Skeletal muscle cell (primary cell): ENCODE measurements at places on chromosomes 2 and 18.

- DNase-seq: no peak
Measured at GRCh38 chr2:191797942-191798876, 48.7 kb downstream of the CAVIN2 start.

DNA sequence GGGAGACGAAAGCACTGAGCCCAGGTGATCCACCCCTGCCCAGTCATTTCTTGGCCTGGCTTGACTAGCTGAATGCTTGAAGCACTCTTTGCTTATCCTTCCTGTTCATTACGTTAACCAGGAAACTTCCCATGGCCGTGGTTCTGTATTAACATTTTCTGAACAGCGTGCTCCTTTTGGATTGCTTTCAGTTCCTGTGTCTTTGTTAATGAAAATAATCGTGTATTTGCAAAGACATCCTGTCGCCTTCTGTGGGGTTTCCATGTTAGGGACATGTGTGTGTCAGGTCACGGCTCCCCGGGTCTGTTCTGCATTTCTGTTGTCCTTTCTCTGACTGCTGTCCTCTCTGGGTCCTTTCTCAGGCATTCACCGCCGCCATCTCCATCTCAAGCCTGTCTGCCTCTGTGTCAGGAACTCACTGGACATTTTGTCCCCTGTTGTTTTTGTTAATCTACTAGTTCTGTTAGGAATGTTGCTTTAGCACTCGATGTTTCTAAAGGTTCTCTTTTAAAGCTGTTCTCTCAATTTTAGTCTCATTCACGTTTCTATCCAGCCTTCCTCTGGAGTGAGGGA is 434.1 kb upstream of the HS6ST1 start:
- DNase-seq: no peak

DNA sequence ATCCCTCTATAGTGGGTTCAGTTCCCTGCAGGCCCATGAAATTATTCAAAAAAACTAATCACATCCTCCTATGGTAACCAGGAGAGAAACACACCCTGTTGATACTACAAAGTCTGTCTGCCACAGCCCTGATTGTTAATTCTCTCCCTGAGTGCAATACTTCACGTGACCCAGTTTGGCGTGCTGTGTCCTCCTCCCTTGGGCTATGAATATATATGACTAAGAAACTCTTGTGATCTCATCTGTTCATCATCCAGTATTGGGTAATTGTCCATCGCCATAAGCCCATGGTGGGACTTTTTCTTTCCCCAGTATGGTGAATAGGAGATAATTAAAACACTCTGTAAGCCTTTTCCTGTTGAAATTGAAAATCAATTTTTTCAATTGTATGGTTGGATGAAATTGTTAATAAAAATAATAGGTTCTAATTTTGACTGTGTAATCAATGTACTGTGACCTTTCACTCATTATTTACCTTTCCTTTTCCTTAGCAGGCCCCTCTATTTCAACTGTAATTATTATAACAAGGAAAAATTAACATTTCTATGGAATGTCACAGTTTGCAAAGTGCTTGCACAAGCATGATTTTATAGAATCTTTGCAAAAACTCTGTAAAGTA is 1822.6 kb downstream of the SUCLG1 start:
- peak; percentile 13 for DNase-seq

DNA sequence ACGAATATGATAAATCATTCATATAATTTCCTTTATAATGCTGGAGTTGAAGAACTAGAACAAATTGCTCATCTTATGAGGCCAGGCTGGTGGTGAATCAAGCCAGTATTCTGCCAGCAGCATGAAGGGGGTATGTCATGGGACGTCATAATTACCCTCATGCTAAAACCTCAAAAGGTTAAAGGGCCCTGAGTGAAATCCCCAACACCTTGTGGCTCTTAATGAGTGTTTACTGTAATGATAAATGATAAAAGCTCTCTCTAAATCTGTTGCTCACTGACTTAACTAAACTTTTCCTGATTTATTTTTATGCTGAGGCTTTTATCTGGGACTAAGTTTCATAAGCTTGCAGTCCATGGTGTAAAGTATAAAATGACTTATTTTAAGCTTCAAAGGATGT is 18.3 kb upstream of the NEDD4L start:
- no peak for DNase-seq

- no peak for DNase-seq
Measured at GRCh38 chr2:133495226-133495625, 73.0 kb downstream of the NCKAP5 start.

GRCh38 chr2:17804358-17804757 is 11.9 kb upstream of the MSGN1 start:
- DNase-seq: no peak

GRCh38 chr2:100959225-100959880 is 42.7 kb upstream of the RPL31 start:
- no peak for DNase-seq

- DNase-seq: no peak
Measured at GRCh38 chr2:188176620-188177019, 115.1 kb upstream of the GULP1 start.

DNA sequence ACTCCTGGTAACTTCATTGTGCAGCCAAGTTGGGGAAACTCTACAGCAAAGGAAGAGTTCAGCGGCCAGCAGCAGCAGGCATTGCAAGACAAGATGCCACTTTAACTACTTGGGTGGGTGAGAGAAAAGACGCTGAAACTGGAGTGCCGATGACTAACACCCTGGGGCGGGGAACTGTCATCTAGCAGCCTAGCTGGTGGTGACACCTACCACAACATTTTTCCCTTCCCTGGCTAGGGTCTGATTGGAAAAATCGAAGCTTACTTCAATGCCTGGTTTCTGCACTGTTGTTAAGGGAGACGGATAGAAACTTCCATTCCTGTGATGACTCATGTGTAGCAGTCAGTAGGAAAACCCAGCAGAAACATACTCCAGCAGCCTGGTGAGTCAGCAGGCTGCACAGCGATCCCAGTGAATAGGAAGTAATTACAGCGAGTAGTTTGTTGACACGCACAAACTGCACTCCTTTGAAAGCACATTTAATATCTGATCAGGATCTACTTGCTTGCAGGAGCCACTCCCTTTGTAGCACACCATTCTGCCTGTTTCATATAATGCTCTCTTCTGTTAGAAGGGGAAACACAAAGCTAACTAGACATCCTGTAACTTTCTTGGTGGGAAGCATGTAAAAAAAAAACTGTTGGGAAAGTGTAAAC is 62.1 kb upstream of the MAPRE2 start:
- DNase-seq: peak; percentile 82

DNA sequence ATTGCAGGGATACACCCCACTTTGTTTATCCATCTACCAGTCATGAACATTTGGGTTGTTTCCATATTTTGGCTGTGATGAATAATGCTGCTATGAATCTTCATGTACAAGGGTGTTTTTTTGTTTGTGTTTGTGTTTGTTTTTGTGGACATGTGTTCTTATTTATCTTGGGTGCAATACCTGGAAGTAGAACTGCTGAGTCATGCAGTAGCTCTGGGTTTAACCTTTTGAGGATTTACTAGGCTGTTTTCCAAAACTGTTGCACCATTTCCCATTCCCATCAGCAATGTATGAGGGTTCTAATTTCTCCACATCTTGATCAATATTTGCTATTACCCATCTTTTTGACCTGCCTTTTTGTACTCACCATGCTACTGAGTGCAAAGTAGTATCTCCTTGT is 140.0 kb upstream of the CYP1B1 start:
- DNase-seq: peak; percentile 62
